Activated naive CD4-positive, alpha-beta T cell treated with anti-CD3 and anti-CD28 coated beads, Interleukin-2, amount 50 U/mL, for 16 hours (primary cell): ENCODE measurements at places on chromosomes 11 and 22.

DNA sequence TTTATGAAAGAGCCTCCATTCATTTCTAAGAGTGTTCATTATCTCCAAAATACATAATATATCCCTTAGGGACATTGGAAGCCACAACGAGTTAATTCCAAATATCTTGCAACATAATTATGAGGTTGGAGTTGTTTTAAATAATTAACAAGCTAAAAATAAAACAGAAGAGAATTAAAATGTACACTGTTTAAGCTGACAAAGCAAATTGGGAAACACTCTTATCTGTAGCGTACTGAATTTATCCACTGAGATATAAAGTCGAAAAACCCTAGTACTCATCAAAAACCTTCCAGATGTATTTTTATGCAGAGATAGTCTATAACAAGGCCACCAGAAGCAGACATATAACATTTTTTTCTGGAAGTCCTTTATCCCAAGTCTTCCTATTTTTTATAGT, 6.3 kb upstream of the OR5B2 start:
- DNase-seq, result no peak

DNA sequence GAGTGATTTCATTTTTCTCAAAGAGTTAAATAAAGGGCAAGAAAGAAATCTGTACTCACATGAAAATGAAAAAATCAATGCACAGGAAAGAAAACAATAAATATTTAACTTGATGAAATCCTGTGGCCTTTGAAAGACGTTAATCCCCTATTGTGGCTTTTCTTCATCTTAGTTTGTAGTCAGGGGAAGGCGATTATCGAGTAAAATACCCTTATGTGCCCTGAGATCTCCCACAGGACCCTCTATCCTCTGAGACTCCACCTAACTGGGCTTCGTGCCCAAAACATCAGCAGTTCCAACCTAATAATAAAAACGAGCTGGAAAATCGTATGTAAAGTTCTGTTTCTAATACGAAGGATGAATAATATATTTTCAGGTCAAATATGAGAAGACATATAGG, 208.2 kb upstream of the ZC3H12C start:
- no peak for DNase-seq

- no peak for DNase-seq
These were observed 84.9 kb upstream of the HMGXB4 start for GRCh38 chr22:35172442-35172841.

DNA sequence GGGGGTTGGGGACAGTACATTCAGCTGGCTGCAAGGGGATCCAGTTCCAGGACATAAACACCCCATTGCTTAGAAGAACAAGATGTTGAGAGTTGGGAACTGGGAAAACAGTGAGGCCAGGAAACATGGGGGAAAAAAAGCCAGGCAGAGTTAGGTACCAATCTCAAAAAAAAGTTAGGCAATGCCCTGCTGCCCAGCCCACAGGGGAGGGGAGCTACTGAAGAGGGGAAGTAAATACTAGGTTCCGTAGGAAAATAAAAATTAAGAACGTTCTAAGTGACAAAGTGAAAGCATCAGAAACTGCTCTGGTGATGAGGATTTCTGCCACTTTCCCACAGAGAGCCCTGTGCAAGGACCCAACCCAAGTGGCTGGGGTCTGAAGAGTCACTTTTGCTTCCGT, 12.0 kb downstream of the SPTBN2 start:
- DNase-seq, result no peak

GRCh38 chr11:84398017-84398626, 1112.0 kb upstream of the CCDC90B start:
- DNase-seq, result no peak

DNA sequence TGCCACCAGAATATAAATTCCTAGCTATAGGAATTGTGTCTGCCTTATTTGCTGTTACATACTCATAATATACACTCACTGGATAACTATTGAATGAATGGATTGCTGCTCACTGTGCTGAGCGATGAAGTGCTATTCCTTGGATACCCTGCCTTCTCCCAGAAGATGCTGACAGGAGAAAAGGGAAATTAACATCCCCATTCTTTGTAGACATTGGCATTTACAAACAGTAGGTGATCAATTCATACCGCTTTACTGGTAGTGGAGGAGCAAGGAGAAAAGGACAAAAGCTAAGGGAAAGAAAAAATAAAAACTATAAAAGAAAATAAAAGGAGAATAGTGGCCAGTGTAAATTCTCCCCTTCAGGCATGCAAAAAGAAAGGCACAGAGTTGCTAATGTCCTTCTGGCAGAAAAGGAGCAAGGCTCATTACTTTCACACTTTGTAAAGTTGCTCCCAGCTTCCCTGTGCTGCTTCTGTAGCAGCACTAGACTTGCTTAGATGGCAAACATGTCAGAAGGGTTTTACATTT, 183.0 kb downstream of the LUZP2 start:
- no peak for DNase-seq

DNA sequence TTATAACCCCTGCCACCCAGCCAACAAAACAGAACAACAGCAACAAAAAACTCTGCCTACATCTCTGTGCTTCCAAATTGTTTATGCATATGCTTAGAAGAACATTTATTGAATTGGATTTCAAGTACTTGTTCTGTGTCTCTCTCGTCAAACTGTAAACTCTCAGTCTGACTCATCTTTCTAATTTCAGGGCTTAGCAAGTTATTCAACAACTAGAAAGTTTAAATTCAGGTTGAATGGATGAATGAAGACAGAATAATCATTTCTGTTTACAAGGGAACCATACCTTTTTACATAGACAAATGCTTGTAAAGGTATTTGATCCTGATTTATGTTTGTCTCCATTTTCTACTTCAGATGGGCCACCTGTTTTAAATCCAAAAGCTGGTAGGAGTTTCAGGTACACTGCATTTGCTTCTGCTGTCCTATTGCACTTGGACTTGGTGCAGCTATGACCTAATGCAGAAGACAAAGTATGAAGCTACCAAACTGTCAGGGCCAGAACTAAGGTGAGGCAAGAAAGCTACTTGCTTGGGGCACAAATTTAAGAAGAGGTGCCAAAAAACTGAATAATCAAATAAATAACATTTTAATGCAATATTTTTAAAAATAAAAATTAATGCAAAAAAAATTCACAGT, 1.6 kb upstream of the FBXO3 start:
- no peak for DNase-seq
